ENCODE measurements at places on chromosomes 7 and 10.

- DNase-seq, result peak; percentile 0
These were observed 39.7 kb upstream of the TEX47 start for GRCh38 chr7:88835147-88835728.

DNA sequence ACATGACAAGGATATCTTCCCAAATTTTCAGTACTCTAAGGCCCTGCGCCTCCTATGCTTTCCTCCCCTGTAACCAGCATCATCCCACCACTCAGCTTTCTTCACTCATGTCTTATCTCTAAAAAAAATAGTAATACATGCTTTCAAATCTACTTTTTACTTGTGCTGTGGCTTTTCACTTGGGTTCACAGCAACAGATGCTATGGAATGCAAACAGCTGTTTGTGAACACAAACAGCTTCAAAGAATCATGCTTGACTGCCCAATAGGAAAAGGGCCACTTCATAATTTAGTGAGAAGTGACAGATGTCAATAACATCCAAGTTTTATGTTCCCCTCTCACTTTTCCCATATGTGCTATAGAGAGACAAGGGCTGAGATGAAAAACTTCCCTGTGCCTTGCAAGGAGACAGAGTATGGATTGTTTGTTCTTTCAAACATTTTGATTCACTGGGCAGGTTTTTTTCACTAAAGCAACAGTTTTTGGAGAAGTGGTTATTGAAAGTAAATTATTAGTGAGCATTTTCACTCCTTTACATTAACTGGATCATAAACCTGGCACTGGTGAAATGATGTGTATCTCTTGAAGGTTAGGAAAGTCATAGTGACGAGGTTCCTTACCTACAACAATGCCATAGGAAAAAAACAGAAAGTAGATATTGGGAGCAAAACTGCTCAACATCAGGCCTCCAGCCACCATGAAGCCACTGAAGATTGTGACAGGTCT lies 37.3 kb downstream of the SLC16A9 start:
- DNase-seq, result no peak

DNA sequence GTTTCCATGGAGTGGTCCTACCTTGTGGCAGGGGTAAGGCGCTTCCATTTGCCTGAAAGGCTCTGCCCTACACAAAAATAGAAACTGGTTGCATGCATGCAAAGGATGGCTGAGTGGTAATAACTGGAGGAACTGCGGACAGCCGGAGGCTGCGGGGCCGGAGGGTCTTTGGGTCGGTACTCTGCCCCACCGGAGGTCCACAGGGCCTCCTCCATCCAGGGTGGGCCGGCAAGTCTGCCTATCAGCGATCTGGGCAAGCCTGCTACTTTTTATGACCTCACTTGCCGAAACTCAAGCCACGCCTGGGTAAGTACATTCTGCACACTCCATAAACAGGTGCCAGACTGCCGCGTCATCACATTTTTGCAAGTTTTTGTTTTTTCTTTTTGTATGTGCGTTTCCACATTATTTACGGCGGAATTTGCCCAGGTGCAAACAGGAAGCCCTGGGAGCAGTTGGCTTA lies 30.0 kb downstream of the TACC2 start:
- DNase-seq, result no peak

DNA sequence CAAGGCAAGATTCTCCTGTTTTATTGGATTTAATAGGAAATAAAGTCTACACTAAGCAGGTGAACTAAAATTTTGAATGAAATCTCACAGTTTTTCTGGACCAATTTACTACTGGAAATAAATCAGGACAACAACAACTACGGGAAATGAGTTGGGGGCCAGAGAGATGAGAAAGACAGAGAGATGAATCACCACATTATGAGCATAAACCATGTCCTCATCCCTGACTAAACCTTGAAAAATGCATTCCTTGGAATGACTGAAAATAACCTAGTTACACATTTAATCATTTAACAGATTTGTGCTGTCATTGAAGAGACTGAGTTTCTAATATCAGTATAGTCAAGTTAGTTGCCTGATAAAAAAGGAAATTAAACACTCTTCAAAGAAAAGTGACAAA lies 608.4 kb upstream of the KCND2 start:
- no peak for DNase-seq

DNA sequence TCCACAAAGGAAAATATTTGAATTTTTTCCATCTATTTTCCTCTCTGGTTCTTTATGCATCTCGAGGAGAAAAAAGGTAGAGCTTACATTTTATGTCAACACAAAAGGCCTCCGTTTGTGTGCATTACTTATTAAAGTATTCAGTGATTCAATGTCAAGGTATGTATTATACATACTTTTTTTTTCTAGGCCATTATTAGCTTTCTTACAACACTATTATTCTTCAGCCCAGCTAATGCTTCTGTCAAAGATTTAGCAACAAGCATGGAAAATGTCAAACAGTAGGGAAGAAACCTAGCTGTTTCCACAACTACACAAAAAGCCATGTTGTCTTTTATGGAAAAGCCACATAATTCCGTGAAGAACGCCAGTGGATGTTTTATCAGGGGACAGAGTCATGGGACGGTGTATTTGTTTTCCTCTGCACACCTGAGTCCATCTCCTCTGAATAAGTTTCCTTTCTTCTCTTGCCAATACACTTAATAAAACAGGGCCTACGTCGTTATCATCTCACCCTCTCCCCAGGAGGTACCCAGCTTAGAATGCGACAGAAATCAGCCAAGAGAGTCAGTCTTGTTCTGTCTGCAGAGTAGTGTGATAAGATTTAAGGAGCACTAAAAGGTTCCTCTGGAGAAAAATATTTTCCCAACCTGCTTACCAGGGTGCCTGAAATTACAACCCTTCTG lies 209.7 kb upstream of the AUTS2 start:
- DNase-seq, result no peak

GRCh38 chr10:6300106-6300783 lies 97.5 kb downstream of the PFKFB3 start:
- DNase-seq, result no peak

- DNase-seq, result no peak
These were observed 33.3 kb downstream of the CASP7 start for GRCh38 chr10:113712755-113713639.

- no peak for DNase-seq
These were observed 137.4 kb downstream of the HGF start for GRCh38 chr7:81632418-81632817.

- no peak for DNase-seq
These were observed 17.8 kb downstream of the PRSS2 start for GRCh38 chr7:142788303-142789289.

GRCh38 chr7:43479543-43479942 lies 103.4 kb upstream of the STK17A start:
- DNase-seq, result no peak

- no peak for DNase-seq
These were observed 58.9 kb upstream of the USP6NL start for GRCh38 chr10:11670381-11670780.

GRCh38 chr10:102434394-102435132 lies 2.2 kb upstream of the CUEDC2 start:
- no peak for DNase-seq

DNA sequence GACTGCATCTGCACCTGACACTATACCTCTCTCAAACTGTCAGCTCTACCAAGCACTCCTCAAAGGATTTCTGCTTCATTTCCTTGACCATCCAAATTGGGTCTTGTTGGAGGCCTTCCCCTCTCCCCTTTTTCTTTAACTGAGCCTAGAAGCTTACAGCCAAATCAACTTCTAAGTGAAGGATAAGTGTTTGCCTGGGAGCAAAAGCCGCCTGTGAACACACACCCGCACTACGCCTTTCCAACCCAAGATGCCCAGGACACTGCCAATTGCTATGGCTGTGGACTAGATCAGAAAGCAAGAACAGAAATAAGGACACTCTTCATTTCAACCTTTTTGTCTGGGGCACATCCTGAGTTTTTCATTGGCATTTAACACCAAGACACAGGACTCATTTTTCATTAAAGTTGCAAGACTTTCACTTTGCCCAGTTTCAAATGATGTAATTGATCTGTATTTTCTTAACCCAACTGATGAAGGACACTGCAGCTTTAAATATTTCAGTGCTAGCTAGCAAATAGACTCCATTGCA lies 52.8 kb downstream of the CPEB3 start:
- no peak for DNase-seq

DNA sequence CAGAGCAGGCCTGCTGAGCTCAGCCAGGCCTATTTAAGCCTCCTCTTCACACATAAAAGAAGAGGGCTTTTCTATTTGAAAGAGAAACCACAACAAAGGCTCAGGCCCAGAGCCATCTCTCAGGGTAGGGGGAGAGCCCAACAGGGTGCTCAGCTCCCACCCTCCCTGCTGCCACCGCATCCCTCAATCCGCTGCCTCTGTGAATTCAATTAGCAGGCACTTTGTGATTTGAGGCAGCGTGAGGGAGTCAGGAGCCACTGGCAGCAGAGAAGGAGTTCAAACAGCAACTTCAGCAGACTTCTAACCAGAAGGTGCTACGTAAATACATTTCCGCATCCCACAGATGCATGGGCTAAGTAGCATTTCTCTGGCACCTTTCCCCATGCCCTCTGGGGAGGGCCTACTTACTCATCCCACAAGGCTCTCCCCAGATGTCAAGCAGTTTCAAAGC lies 45.2 kb downstream of the LRRC20 start:
- no peak for DNase-seq

GRCh38 chr7:12091231-12091630 lies 119.9 kb upstream of the TMEM106B start:
- DNase-seq, result no peak

- peak; percentile 39 for DNase-seq
These were observed 41.1 kb upstream of the STMP1 start for GRCh38 chr7:135620980-135621850.

DNA sequence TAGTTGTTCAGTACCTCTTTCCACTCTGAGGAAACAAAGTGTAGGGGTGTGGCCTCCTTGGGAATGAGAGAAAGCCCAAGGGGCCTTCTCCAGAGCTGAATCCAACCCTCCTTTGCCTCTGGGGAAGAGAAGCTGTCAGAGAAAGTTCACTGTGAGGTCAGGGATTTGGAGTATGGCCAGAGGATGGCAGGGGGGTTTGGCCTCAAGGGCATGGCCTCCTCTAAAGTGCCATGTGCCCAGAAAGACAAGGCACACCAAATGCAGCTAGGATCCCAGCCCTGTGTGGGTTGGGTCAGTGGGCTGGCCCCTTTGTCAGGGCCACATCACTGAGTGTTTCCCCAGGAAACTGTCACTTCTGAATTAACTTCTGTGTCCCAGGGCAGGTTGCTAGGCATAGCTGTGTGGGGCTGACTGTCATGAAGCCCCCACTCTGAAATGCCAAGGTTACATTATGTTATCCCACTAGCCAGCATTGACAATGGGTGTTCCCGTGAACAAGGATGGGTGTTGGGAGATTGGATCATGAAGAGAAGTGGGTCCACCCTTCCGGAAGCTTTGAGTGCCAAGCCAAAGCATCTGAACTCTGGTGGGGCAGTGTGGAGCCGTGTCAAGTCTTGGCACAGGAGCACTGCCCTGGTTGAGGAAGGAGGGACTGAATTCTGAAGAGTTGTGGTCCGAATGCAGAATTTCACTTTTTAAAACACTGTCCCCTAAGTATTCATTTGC lies 123.3 kb downstream of the ZMIZ1 start:
- DNase-seq, result no peak

- DNase-seq, result no peak
These were observed 170.0 kb upstream of the PHF14 start for GRCh38 chr7:10803720-10804119.

DNA sequence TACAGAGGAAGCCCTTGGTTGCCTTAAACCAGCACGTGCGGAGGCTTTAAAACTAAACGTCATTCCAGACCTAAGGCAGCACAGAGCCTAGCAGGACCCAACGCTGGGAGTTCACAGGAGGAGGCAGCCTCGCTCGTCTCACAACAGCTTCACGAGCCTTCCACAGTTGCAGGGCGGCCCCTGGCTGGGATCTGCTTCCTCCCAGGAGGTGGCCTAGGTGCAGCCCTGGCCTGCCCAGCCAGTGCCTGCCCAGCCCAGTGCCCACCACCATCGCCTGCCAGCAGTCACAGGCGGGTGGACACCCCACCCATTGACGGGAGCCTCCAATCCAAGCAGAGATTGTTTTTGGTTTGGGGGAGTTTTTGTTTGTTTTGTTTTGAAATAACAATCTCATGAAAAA lies 96.5 kb downstream of the PTPRN2 start:
- DNase-seq, result no peak

Data from NCI-H446 (cell line).